Panc1 (cell line): ENCODE measurements at places on chromosomes 7 and 10.

- peaks cover 3% of the 10 kb centered on the region; the same call in 1 of the 2 replicates for H3K27me3 ChIP-seq
- no peaks in the 10 kb centered on the region for H3K36me3 ChIP-seq
These were observed 9.7 kb downstream of the GBX1 start for GRCh38 chr7:151157645-151158329.

DNA sequence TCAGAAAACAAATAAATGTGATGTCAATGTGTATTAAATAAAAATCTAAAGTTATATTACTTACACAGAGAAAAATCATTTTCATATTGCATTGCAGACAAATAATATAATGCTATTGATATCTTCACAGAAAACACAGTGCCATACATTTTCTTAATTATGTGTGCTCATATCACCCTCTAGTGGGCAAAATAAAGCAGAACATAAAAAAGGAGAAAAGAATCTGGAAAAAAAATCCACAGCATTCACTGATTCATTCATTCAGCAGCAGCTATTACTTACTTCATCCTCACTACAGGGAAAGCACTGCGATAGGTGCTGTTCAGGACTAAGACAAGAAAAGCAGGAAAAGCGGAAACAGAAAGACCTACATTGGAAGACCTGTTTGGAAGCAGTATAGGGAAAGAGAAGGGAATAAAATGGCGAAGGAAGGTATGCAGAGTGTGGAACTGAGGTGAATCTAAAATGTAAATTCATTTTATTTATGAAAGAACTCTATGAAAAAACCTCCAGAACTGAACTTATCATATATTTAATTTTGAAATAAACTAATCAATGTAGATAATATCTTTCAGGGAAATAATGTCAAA lies 73.2 kb downstream of the POT1 start:
- no peaks in the 10 kb centered on the region for H3K4me1 ChIP-seq
- H3K27ac ChIP-seq, result no peak overlapping the region
- no peak overlapping the region for H3K4me3 ChIP-seq
- H3K27me3 ChIP-seq, result no peaks in the 10 kb centered on the region
- peak; percentile 39 for DNase-seq
- H3K36me3 ChIP-seq, result peaks cover 2% of the 10 kb centered on the region

GRCh38 chr7:117480978-117481377 lies 1.2 kb downstream of the CFTR start:
- no peak overlapping the region for H3K4me3 ChIP-seq
- no peak overlapping the region for H3K27ac ChIP-seq
- peaks cover 51% of the 10 kb centered on the region for H3K27me3 ChIP-seq
- DNase-seq, result no peak
- H3K36me3 ChIP-seq, result no peaks in the 10 kb centered on the region; the same call in 1 of the 2 replicates

DNA sequence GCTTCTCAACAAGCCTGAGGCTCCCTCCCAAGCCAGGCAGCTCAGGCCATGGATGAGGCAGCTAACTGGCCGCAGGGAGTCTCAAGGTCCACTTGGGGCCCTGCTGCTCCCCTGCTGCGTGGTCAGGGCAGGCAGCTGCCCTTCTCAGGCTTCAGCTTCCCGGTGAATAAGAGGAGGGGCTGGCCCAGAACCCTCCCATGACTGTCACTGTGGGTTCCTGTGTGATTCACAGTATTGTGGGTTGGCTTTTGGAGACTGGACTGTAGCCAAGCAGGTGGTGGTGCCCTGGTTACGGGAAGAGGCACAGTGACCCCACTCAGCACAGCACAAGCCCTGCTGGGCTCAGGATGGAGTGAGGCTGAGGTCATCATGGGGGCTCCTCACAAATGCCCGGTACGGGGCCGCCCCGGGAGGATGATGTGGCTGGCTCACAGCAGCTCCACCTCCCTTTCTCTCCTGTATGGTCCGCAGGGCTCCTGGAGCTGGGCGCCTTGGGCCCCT lies 189.8 kb downstream of the HECW1 start:
- no peaks in the 10 kb centered on the region for H3K36me3 ChIP-seq
- H3K27me3 ChIP-seq, result peaks cover 8% of the 10 kb centered on the region
- H3K27ac ChIP-seq, result no peak overlapping the region
- H3K4me1 ChIP-seq, result no peaks in the 10 kb centered on the region
- H3K4me3 ChIP-seq, result no peak overlapping the region

- H3K4me1 ChIP-seq, result no peaks in the 10 kb centered on the region
- no peak for DNase-seq
- no peak overlapping the region for H3K4me3 ChIP-seq
- H3K36me3 ChIP-seq, result no peaks in the 10 kb centered on the region
- peaks cover 6% of the 10 kb centered on the region; the same call in 1 of the 2 replicates for H3K27me3 ChIP-seq
- no peak overlapping the region for H3K27ac ChIP-seq
These were observed 176.1 kb downstream of the CHN2 start for GRCh38 chr7:29370531-29371314.

GRCh38 chr7:117665368-117665767 lies 185.5 kb downstream of the CFTR start:
- H3K27ac ChIP-seq, result no peak overlapping the region
- H3K27me3 ChIP-seq, result no peaks in the 10 kb centered on the region
- no peaks in the 10 kb centered on the region for H3K36me3 ChIP-seq
- no peaks in the 10 kb centered on the region for H3K4me1 ChIP-seq

DNA sequence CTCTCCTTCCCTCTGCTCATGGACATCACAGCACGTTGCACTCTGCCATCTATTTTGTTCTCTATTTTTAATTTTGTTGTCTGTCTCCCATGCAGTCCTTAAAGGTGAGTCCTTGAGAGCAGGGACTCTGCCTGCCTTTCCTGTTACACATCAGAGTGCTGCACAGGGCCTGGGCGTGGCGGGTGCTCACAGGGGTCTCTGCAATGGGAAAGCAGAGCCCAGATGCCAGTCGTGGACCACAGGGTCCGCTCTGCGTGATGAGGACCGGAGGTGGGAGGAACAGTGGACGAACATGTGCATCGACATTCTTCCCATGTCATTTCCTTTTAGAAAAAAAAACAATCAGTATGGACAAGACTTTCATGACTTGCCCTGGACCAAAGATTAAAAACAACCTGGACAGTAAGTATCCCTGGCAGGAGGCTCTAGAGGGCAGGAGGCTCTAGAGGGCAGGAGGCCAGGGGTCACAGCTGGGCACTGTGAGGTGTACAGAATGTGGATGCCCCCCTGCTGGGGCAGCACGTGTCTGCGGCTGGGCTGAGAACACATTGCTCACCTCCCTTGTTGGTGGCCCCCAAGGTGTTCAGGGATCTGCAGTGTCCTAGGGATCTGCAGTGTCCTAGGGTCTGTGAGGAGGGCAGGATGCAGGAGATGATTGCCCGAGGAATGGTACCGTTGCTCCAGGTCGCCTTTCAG lies 29.6 kb upstream of the ZNF488 start:
- H3K4me3 ChIP-seq, result no peak overlapping the region
- peaks cover 30% of the 10 kb centered on the region for H3K4me1 ChIP-seq
- DNase-seq, result no peak
- no peaks in the 10 kb centered on the region for H3K27me3 ChIP-seq
- 0 out of 2 replicates have a peak overlapping the region, but pooled peaks have one; percentile 24 for H3K27ac ChIP-seq
- H3K36me3 ChIP-seq, result no peaks in the 10 kb centered on the region

GRCh38 chr7:128203047-128203491 lies 38.0 kb upstream of the LEP start:
- H3K36me3 ChIP-seq, result no peaks in the 10 kb centered on the region
- H3K4me1 ChIP-seq, result no peaks in the 10 kb centered on the region
- H3K27ac ChIP-seq, result no peak overlapping the region
- peaks cover 6% of the 10 kb centered on the region; the same call in 1 of the 2 replicates for H3K27me3 ChIP-seq

- H3K27ac ChIP-seq, result no peak overlapping the region
- H3K27me3 ChIP-seq, result no peaks in the 10 kb centered on the region
- no peaks in the 10 kb centered on the region for H3K4me1 ChIP-seq
- no peaks in the 10 kb centered on the region for H3K36me3 ChIP-seq
These were observed 38.7 kb upstream of the ARHGAP21 start for GRCh38 chr10:24762161-24762924.

DNA sequence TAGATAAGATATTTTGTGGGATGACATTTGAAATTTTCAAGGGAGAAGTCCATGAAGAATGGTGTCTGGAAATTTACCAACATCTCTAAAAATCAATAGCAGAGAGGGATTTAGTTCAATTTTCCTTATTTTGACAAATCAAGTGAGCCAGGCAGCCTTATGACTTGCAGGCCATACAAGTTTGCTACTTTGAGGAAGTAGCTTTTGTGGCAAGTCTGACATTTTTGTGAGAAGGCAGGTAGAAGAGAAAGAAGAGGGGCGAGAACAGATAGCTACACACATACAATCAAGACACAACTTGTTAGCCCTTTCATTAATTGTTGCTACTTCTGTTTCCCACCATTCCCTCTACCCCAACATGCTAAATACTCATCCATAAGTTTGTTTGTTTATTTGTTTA lies 74.5 kb upstream of the OIT3 start:
- H3K36me3 ChIP-seq, result no peaks in the 10 kb centered on the region
- no peak overlapping the region for H3K27ac ChIP-seq
- DNase-seq, result no peak
- peaks cover 6% of the 10 kb centered on the region; the same call in 1 of the 2 replicates for H3K4me1 ChIP-seq
- no peak overlapping the region for H3K4me3 ChIP-seq
- no peaks in the 10 kb centered on the region for H3K27me3 ChIP-seq

DNA sequence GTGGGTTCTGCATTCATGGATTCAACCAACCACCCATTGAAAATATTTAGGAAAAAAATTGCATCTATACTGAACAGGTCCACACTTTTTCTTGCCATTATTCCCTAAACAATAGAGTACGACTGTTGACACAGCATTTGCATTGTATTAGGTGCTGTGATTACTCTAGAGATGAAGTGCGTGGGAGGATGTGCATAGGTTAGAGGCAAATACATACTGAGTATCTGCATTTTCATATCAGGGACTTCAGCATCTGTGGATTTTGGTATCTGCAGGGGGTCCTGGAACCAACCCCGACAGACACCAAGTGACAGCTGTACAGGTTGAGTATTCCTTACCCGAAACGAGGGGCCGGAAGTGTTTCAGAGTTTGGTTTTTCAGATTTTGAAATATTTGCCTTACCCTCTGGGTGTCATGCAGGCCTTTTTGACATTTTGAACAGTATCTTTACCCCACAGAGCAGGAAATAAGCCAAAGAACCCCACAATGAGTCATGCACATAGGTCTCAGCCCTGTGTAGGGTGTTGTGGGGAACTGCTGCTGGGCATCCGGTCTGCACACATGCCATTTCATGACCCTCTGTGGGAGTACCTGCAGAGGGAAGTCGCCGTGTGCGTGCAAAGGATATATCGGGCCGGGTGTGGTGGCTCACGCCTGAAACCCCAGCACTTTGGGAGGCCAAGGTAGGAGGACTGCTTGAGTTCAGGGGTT lies 14.5 kb downstream of the NUDT5 start:
- H3K36me3 ChIP-seq, result peaks cover 11% of the 10 kb centered on the region; the same call in 1 of the 2 replicates
- no peak overlapping the region for H3K27ac ChIP-seq
- no peak for DNase-seq
- H3K4me1 ChIP-seq, result no peaks in the 10 kb centered on the region
- no peak overlapping the region for H3K4me3 ChIP-seq

DNA sequence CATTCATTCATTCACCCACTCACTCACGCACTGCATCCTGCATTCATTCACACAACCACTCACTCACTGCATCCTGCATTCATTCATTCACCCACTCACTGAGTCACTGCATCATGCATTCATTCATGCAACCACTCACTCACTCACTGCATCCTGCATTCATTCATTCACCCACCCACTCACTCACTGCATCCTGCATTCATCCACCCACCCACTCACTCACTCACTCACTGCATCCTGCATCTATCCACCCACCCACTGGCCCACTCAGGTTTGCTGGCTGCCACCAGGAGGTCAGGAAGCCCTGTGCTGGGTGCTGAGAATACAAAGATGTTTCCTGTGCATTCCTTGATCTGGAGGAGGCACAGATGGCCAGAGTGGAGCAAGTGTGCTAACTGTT lies 2.3 kb upstream of the SNX8 start:
- no peaks in the 10 kb centered on the region for H3K27me3 ChIP-seq
- no peak for DNase-seq
- no peak overlapping the region for H3K4me3 ChIP-seq
- H3K36me3 ChIP-seq, result no peaks in the 10 kb centered on the region

- H3K4me1 ChIP-seq, result peaks cover 40% of the 10 kb centered on the region
- H3K27me3 ChIP-seq, result no peaks in the 10 kb centered on the region
- DNase-seq, result no peak
- H3K4me3 ChIP-seq, result peak overlapping the region; percentile 92
These were observed 912 bp upstream of the DUSP5 start for GRCh38 chr10:110496553-110497437.

DNA sequence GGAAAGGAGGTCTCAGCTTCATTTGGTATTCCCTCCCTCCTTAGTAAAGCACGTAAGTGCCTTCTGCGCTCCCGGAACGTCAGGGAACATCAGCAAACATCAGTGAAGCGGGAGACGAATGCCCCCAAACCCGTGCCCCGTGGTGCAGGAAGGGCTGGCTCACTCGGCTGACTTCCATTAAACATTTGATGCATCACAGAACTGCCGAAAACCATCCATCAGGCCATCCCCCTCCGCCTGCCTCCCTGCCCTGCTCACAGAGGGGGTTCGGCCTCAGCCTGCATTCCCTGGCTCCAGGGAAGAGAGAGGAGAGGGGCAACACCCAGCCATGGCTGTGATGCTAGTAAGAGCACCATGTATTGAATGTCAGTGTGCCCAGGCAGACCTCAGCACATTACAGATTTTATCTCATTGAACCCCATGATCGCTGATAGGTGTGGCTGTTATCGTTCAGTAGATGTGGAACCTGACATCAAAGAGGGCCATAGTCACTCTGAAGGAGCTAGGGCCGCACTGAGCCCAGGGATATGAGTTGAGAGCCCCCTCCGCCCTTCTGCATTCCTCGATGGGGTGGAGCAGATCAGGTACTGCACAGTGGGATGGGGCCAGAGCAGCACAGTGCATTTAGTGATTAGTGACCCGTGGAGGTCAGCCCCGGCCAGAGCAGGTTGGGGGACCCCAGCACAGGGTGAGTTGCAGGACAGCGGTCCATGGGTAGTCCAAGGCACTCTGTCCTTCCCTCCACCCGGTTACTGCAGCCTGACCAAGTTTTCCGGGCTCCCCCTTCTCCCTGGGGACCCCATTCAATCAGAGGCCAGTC lies 146.4 kb downstream of the RPS24 start:
- no peaks in the 10 kb centered on the region for H3K36me3 ChIP-seq
- no peak overlapping the region for H3K4me3 ChIP-seq
- H3K27ac ChIP-seq, result no peak overlapping the region
- peaks cover 16% of the 10 kb centered on the region for H3K27me3 ChIP-seq
- DNase-seq, result no peak

DNA sequence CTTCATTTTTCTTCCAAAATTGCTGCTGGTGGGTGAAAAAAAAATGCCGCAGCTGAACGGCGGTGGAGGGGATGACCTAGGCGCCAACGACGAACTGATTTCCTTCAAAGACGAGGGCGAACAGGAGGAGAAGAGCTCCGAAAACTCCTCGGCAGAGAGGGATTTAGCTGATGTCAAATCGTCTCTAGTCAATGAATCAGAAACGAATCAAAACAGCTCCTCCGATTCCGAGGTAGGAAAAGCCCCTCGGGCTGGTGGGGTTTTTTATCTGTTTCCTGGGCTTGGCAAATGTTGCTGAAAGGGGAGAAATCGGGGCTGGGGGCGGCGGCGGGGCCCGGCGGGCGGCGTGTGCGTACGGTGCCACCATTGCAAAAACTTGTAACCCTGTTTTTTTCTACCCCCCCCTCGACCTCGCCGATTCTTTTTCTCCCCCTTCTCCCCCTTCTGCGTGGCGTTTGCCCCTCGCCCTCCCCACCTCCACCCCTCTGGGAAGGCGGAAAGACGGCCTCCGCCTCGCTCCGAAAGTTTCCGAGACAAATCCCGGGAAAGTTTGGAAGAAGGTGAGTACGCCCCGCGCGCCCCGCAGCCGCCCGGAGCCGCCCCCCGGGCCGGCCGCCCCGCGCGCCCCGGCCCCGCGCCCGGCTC lies 789 bp downstream of the TCF7L2 start:
- no peak for DNase-seq
- H3K27ac ChIP-seq, result peak overlapping the region; percentile 97
- peaks cover 25% of the 10 kb centered on the region for H3K4me1 ChIP-seq
